ENCODE measurements at places on chromosomes 3 and 15. TPM values are rescaled to one million over a fixed set of nuclear protein-coding genes. Genes with fewer than 3 reads are reported as not detected.

The GPR149 gene
- not detected for total RNA-seq

The EBLN2 gene
- total RNA-seq: 1.4 TPM

The WDR49 gene
- not detected for total RNA-seq

The COL7A1 gene
- 0.13 TPM for total RNA-seq

The NANOGP8 gene
- 0.20 TPM for total RNA-seq

The IL17RE gene
- 0.07 TPM for total RNA-seq

The UBA3 gene
- 59.6 TPM for total RNA-seq

The SERPINI2 gene
- not detected for total RNA-seq

The NOP10 gene
- 459 TPM for total RNA-seq

The CATSPER2 gene
- 0.33 TPM for total RNA-seq

The SUCLG2 gene
- total RNA-seq: 45.4 TPM

The CPLX3 gene
- total RNA-seq: not detected

The CFAP44 gene
- total RNA-seq: 0.53 TPM

The CCR9 gene
- not detected for total RNA-seq

The ACKR4 gene
- 0.54 TPM for total RNA-seq

The P4HTM gene
- total RNA-seq: 16.0 TPM

The QRICH1 gene
- total RNA-seq: 60.2 TPM

The LRTM1 gene
- total RNA-seq: not detected

The FBXO40 gene
- total RNA-seq: not detected

The MORC1 gene
- not detected for total RNA-seq

The DUOXA2 gene
- total RNA-seq: not detected

The GP5 gene
- 0.13 TPM for total RNA-seq

The ARGFX gene
- not detected for total RNA-seq

Data from mammary microvascular endothelial cell (primary cell).